Chondrocyte (in vitro differentiated cells): ENCODE measurements at places on chromosomes 1 and 21.
A peak's percentile ranks its signal among the peaks of the same experiment; 100 is the strongest.

- DNase-seq: no peak
Observed at GRCh38 chr1:34250342-34250741, 73.6 kb downstream of the C1orf94 start.

DNA sequence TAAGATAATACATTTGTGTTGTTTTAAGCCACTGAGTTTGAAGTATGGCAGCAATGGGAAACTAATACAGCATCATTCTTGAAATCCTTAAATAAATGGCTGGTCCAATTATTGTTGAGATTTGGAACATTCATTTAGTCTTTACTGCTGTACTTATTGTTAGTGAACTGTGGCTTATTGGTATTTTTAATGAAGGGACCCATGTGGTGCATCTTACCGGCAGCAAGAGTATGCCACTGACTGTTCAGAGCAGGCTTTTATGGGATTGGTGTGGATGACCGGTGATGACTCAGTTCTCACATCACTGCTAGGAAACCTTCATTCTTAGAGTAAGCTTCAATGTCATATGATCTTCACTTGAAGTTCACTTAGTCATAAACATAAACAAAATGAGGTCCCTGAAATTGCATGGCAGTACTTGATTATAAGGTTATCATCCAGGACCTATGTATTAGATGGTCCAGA is 31.5 kb downstream of the PRKAA2 start:
- DNase-seq: no peak

- DNase-seq: no peak
Observed at GRCh38 chr1:172185996-172186395, 234.5 kb upstream of the C1orf105 start.

DNA sequence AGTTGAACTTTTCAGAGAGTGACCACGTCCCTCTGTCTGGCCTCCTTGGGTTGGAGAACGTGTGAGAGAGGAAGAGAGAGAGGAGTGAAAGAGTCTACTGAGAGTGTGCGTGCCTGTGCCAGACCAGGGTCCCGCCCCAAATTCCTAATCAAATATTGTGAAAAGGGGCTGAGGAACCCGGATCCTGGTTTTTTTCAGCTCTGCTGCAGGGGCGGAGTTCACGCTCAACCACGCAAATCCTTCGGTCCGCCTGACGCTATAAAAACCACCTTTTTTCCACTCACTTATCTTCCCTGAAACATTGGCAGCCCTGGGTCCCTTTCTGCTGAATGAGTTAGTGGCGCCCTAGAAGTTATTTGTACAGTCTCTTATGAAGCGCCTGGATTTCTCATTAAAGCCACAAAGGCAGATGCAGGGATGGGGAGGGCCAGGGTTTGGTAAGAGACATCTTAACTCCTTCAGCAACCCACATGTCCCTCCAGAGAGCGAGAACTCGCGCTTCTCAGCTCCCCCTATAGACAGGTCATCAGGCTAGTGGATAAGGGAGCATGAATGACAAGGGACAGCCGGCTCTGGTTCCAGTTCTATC is at the start of gene FMOD:
Gene FMOD, minus strand, starts transcription at position 86 of the 589 bp plus-strand sequence. CDS start 2,852 bp downstream, outside the sequence.
- no peak for DNase-seq

GRCh38 chr1:23667411-23667810 is 24.2 kb upstream of the RPL11 start:
- DNase-seq: no peak

- no peak for DNase-seq
Observed at GRCh38 chr1:226453015-226453704, 45.3 kb upstream of the PARP1 start.

GRCh38 chr1:215761446-215761845 is 194.3 kb downstream of the KCTD3 start:
- no peak for DNase-seq

DNA sequence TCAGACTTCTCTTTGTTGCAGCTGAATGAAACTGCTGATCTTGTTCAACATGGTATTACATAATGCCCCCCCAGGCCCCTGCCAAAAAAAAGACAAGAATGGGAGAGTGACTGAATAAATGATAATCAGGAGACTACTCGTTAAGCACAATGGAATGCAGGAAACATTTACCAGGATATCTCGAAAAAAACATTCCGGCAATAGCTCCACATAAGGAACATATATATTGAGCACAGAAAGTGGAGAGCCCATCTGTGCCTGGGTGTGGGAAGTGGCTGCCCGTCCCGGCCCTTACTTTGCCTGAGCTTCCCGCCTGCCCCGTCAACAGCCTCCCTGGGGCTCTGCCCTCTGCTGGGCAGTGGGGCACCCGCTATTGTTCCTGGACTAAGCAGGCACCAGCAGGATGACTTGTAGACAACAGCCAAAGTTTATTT is 13.3 kb downstream of the TRIM11 start:
- DNase-seq: peak; percentile 70

DNA sequence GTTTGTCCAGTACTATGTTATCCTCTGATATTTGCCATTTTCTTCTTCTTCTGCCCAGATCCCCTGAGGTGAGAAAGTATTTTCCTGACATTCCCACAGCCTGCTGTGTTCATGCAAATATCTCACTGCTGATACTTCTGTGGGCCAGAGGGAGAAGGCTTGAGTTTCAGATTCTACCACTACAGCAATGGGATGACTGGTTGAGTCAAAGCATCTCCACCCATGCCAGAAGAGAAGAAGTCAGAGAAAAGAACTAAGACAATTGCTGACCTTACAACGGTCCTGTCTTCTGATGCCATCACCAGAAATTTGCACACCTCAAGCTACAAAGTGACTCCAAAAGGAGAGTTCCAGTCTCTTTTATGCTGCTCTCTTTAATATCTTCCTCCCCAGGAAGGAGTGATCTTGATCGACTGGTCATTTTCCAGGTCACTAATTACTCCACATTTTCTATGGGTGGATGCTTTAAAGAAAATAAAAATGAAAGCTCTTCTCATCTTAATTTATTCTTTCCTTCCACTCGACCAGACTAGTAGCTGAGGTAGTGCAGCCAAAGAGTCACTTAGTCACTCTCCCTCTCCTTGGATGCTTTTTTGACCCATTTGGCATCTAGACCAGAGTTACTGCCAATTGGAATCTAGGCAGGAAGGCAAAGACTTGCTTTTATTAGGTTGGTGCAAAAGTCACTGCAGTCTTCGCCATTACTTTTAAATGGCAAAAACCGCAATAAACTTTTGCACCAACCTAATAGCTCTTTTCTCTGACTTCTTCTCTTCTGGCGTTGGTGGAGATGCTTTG is 195.1 kb downstream of the PTPRC start:
- DNase-seq: no peak

DNA sequence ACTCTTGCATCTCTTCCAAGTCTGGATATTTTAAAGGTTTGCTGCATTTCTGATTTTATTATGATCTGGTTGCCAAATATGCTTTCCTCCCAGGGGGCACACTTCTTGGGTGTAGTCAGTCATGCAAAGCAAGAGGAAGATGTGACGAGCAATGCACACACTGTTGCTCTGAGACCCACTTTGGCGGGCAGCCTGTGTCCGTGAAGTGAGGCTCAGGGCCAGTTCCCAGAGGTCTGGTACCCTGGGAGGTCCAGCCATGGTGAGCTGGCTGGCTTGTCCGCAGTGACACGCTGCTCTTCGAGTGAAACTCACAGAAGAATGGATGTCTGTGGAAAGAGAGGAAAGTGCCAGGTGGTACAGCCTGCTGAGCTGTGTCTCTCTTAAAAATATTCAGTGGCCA is 52.8 kb upstream of the EDN2 start:
- peak; percentile 70 for DNase-seq

- no peak for DNase-seq
Observed at GRCh38 chr1:79613046-79613445, 606.5 kb upstream of the ADGRL4 start.

- DNase-seq: no peak
Observed at GRCh38 chr1:48793863-48794262, 17.2 kb upstream of the BEND5 start.

DNA sequence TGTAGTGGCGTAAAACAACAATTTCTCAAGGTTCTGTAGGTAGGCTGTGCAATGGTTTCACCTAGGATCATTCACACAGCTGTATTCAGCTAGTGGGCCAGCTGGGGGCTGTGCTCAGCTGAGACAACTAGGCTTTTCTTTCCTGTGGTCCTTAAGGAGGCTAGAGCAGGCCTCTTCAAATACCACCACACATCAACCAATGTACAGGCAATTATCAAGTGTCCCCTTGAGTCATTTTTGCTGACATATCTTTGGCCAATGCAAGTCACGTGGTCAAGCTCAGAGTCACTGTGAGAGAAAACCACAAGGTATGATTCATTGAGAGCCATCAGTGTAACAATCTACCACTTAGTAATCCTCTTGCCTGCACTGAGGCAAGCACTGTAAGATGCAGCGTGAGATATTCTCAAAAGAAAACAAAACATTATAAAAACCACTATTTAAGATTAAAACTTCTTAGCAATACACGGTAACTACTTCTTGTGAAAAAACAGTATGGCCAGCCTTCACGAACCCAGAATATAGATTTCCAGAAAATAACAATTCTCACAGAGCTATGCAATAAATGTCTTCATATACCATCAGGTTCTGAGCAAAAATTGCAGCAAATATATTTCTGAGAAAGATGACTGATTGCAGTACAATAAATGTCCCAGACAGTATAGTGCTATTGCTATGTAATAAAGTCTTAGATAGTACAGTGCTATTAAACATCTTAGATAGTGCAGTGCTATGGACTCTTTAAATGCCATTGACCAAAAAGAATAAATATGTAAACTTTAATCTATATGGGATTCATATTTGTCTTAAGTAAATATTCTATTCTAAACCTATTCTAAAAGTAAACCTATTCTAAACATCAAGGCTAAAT is 55.3 kb downstream of the NME7 start:
- DNase-seq: no peak

- DNase-seq: no peak
Observed at GRCh38 chr21:36909423-36909822, 57.0 kb downstream of the HLCS start.

GRCh38 chr21:15823486-15824150 is 93.8 kb downstream of the USP25 start:
- DNase-seq: no peak

GRCh38 chr1:245604979-245605378 is 450.2 kb downstream of the KIF26B start:
- DNase-seq: no peak

GRCh38 chr1:99702221-99702620 is 56.3 kb downstream of the PALMD start:
- DNase-seq: no peak

DNA sequence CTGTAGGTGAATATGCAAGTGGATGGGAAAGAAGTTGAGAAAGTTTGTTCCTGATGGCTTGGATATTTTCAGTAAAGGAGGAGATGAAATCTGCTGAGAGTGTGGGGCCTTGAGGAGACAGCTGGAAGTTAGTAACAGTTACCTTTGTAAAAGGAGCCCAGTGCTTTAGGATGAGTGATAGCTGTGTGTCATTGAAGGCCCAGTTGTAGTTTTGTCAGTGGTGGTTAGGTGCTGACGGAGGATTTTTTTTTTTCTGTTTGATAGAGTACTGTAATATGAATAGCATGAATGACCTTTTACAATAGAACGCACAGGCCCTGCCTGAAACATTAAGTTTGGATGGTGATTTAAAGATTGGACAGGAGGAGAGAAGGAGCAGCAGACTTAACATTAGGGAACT is 33.3 kb downstream of the LRRC8D start:
- no peak for DNase-seq

- no peak for DNase-seq
Observed at GRCh38 chr1:106063510-106063909, 993.0 kb upstream of the PRMT6 start.

DNA sequence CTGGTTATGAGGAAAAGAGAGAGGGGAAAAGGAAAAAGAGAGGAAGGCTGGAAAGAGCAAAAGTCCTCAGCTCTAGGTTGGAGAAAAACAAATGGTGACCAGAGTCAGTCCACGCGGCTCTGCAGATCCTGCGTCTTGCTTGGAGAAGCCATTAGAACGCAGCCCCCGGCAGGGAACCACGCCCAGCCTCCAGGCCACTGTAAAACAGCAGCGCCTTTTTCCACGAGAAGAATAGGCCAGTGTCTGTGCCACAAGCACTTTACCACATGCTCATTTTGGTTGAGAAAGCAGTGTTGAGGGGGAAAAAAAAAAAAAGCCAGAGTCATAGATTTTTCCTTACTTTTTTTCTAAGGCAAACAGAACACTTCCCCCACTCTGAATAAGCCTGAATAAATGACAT is 846.9 kb upstream of the ADAMTS5 start:
- DNase-seq: peak; percentile 56

DNA sequence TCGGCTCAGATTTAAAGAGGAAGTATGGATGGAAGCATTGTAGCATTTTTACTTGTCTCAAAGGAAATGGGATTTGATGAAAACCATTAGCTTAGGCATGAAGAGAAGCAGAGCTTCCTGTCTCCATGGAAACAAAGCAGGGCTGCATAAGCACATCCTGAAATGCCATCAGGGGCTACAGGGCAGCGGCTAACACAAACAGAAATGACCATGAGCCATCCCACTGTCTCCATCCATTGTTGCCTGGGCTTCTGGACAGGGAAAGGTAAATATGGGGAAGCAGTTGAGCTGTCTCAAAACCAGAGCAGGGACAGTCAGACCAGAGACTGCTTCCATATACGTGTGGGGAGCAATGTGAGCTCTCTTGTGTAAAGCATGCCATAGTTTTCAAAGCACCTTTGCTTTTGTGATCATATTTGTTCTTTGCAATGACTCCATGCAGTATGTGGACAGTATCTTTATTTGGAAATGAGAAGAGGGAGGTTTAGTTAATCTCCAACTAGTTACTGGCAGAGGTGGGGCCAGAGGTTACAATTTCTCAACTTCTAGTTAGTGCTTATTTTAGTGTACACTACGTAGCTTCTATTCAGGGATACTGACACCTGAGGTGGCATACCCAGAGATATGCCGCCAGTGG is 176.1 kb downstream of the CACNA1E start:
- no peak for DNase-seq

- DNase-seq: no peak
Observed at GRCh38 chr1:207316141-207316540, 5.3 kb upstream of the CD55 start.

DNA sequence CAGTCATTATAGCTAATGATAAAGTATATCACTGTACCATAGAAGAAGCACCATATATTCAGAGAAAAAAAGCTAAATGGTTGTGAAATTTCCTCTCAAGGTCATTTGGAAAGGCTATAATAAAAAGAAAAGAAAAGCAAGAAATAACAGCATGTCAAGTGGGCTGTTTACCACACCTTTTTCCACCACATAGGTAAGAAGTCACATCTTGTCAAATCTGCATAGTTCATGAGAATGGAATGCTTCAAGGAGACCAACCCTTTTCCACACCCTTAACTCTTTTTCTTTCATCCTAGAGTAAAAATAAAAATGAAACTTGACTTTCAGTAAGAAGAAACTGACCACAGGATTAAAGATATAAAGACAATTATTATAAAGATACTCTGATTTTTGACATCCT is 91.2 kb downstream of the ATP6V1G3 start:
- no peak for DNase-seq

GRCh38 chr21:31498985-31499384 is 154.9 kb upstream of the TIAM1 start:
- DNase-seq: no peak
